Left ventricle myocardium inferior (tissue), 1 donor: ENCODE measurements at places on chromosomes 4 and X.

GRCh38 chrX:109707720-109708119 is 25.3 kb downstream of the ACSL4 start:
- no peak for DNase-seq

DNA sequence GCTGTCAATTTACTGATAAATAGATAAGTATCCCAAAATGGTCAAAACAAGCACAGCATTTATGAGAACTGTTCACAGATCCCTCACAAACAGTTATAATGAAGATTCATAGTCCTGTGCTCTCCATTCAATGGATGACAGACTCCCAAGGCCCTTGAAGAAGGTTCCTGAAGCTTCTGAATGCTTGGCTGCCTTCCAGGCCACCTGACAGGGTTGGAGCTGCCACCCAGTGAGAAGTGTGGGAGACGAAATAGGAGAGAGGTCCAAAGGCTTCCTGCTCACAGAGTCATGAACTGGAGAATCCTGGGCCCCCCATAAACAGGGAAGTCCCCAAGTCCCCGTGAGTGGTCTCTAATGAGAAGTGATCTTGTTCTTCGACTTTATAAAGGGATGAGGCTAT is 26.0 kb upstream of the ANXA3 start:
- DNase-seq, result no peak

DNA sequence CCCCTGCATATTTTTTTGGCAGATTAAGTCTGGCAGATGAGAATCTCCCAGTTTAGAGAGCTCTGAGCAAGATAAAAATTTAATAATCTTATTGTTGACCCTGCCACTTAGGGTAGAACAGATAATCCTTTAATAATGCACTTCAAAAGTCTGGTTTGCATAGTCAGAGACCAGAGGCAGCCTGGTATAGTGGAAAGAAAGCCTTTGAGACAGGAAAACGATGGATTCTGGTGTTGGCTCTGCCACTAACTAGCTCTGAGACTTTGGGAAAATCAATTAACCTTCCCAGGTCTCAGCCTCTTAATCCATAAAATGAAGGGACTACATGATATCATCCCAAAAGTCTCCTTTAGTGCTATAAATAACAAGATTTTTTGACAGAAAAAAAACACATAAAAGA is 824.5 kb downstream of the STIM2 start:
- DNase-seq, result no peak

DNA sequence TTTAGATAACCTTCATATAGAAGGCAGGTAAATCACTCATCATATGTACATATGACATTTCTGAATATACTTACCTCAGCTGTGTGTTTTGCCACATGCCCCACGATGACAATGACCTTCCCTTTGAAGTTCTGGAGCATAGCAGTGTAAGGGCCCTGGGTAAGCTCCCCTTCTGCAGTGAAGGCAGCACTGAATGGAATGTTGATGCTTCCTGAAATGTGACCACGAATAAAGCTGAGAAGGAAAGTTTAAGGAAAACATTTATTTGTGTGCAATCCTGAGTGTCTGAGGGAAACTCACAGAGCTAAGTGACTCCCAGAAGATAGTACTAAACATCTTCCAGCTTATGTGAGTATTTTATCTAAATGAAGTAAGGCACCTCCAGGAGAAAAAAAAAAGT is 200.1 kb downstream of the NPNT start:
- no peak for DNase-seq

GRCh38 chrX:23610495-23610894 is 56.8 kb upstream of the PRDX4 start:
- DNase-seq, result no peak

DNA sequence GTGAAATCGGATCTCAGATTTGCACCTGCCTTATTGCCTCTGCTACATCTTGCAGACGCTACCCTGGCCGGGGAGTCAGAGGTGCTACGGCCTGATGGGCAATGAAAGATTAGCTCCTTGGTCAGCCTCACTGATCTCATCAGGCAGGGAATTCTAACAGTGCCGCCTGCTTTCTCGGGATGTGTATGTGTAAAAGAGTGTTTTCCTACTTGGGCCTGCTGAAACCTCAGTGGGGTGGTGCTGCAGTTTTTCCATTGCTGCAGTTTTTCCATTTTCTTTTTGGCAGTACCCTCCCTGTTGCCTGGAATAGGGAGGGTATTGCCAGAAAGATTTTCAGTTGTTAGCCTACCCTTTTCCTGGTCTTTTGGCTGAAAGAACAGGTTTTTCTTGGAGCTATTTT is 117.5 kb downstream of the CDKL5 start:
- DNase-seq, result no peak

DNA sequence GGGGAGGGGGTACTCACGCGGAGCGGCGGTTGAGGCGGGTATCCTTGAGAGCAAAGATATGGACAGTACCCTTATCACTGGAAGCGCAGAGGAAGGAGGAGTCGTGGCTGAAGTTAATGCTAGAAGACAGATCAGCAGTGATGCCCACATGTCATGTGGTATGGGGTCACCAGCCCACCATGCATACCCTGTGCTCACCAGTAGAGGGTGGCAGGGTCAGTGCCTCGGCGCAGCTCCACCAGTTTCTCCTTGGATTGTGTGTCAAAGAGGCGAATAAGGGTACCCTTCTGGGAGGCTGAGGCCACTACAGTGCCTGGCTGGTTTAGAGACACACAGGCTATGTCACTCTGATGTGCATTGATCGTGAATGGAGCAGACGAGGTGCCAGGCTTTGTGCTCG is 1.5 kb upstream of the PRAF2 start:
- DNase-seq, result no peak

DNA sequence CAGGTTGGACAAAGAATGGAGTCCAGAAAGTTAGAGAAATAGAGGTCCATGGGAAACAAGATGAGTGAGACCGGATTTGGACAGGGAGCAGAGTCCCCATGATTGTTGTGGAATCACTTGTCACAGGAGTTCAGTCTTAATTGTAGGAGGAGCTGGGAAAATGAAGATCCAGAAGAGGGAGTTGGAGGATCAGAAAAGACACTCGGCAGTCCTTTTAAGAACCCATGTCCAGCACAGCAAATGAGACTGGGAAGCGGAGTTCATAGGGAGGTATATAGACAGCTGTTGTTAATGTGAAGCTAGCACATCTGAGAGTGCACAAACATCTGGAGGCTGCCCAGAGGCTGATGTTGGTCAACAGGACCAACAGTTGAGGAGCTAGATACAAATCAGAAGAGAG is 111.4 kb upstream of the RXFP1 start:
- no peak for DNase-seq
